ENCODE measurements at places on chromosomes 5 and 9. TPM values are rescaled to one million over a fixed set of nuclear protein-coding genes. Genes with fewer than 3 reads are reported as not detected.

Gene FAM200C
- 0.65 TPM for total RNA-seq

Gene TLX3
- total RNA-seq, result not detected

Gene FBXL7
- total RNA-seq, result not detected

Gene ANKRD20A1
- 1.9 TPM for total RNA-seq

Gene NUDT2
- total RNA-seq, result 31.0 TPM

Gene INSYN2B
- not detected for total RNA-seq

Gene FRMPD1
- total RNA-seq, result 0.03 TPM

Gene IRGM
- 0.96 TPM for total RNA-seq

Gene MARVELD2
- 0.32 TPM for total RNA-seq

DNA sequence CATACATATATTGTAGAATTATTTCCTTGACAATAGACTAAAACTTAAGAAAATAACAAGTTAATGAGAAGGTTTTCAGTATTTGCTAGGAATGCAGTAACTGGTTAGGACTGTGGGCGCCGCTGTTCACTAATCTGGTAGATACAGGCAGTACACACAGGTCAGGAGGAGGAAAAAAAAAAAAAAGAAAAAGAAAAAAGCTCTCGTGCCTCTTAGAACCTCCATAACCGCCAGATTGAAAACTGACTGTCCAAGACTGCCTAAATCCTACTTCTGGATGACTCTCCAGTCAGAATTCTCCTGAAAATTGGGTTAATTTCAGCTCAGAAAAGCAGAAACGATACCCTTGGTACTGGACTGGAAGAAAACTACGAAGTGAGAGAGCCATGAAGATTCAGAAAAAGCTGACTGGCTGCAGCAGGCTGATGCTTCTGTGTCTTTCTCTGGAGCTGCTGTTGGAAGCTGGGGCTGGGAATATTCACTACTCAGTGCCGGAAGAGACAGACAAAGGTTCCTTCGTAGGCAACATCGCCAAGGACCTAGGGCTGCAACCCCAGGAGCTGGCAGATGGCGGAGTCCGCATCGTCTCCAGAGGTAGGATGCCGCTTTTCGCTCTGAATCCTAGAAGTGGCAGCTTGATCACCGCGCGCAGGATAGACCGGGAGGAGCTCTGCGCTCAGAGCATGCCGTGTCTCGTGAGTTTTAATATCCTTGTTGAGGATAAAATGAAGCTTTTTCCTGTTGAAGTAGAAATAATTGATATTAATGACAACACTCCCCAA lies at the start of gene PCDHGA1:
Gene PCDHGA1, plus strand, starts transcription at position 216 of the 782 bp plus-strand sequence.
- no peak for DNase-seq
- peaks cover 23% of the 10 kb centered on the region for H3K27me3 ChIP-seq
- peaks cover 6% of the 10 kb centered on the region for H3K36me3 ChIP-seq
- H3K4me1 ChIP-seq, result peaks cover 11% of the 10 kb centered on the region

DNA sequence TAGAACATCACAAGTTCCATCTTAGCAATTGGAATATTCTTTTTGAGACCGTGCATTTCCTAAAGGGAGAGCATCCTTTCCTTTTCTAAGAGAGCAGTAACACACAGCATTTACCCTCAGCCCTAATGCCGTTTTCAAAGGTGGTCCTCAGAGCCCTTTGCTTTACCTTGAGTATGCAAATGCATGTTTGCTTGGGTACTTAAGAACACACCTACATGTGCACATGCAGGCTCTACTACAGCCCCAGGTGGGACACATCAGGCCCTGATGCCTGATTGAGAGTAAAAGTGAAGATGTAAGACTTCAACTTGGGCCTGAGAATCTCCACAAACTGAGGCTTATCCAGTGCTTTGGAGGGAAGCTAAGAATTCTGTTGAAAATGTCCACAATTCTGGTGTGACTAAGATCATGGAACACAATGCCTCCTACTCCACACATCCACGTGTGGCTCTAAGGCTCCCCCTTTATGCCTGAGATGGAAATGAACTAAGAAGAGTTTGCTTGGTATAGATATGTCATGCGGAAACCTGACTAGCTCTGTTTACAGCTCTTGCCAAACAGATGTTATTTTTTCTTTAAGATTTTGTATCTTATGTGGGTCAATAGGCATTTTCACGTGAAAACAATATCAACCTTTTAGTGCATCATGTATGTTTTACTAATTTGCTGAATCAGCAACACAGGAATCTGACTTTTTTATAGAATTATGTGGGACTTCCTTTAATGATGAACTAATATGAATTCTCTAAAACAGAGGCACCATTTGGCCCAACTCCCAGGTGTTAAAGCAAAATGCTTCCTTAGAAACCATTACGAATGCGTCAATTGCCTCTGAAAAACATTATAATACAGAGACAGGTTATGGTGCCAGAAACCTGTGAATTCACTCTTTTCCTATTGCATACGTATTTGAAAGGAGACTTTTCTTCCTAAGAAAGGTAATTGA lies 48.9 kb upstream of the SLC2A8 start:
- no peaks in the 10 kb centered on the region for H3K4me1 ChIP-seq
- H3K4me3 ChIP-seq, result no peak overlapping the region
- no peaks in the 10 kb centered on the region for H3K36me3 ChIP-seq
- H3K27ac ChIP-seq, result no peak overlapping the region
- no peak for DNase-seq
- H3K27me3 ChIP-seq, result peaks cover 16% of the 10 kb centered on the region

DNA sequence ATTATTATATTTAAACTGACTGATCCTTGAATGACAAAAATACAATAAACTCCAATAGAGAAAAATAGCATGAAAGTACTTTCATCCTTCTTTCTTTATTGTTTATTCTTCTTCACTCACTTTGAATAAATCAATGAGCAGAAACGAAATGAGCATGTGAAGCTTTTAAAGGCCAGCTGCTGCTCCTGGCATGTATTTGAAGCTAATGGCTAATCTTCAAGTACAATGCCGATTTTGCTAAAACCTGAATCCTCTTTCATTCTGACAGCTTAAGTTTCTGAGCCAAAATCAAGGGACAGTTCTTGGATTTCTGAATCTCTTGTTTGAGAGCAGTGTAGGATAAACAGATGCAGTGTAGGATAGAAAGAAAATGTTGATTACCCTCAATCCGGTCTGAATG lies 237.3 kb downstream of the CDH10 start:
- H3K4me1 ChIP-seq, result no peaks in the 10 kb centered on the region
- DNase-seq, result no peak
- no peaks in the 10 kb centered on the region for H3K36me3 ChIP-seq
- no peak overlapping the region for H3K4me3 ChIP-seq
- no peaks in the 10 kb centered on the region for H3K27me3 ChIP-seq

DNA sequence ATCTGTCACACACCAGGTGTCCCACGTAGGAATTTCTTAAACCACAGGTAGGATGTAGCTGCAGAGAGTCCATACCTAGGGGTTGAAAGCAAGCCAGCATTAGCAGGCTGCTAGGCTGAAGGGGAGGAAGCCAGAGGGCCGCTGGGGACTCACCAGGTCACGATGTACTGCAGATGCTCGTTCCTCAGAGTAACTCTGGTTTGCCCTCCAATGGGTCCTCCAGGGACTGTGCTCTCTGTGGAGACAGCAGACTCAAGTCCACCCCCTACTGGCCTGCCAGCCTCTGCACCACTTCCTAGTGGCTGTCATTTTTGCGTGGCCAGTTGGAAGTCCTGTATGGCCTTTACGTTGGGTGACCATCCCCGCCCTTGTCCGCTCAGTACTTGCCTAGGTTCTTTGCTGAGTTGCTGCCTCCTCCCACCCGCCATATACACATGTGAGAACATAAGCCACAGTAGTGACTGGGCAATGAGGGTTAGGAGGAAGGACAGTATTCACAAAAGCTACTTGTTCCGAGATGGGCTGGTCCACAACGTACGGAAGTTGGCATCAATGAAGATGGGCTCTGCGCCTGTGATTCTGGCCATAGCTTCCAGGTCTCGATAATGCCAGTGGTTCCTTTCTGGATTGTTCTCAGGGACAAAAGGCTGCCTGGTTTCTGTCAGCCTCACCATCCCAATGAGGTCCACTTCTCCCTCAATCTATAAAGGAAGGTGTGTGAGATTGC lies 4.1 kb downstream of the RPL7A start:
- H3K36me3 ChIP-seq, result peaks cover 54% of the 10 kb centered on the region
- H3K27me3 ChIP-seq, result peaks cover 2% of the 10 kb centered on the region
- peak overlapping the region; percentile 19 for H3K4me3 ChIP-seq

DNA sequence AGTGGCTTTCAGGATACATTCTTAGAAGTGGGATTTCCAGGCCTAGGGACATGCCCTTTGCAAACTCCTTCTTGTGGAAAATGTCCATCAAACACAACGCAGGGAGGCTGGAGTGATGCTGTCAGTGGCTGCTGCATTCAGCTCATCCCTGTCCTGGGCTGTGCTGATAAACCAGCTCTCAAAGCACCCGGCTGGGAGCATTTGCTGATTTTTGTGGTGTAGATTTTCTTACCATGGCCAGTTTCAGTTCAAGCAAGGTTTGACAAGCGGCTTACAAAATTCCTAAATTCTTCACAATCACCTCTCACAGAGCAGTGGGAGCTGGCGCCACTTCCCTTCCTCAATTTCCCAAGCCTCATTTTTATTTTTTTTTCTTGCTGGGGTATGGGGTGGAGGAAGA lies 28.2 kb downstream of the FAM163B start:
- no peaks in the 10 kb centered on the region for H3K4me1 ChIP-seq
- H3K27ac ChIP-seq, result no peak overlapping the region
- no peak overlapping the region for H3K4me3 ChIP-seq
- H3K27me3 ChIP-seq, result peaks cover 28% of the 10 kb centered on the region
- DNase-seq, result no peak

- H3K27me3 ChIP-seq, result no peaks in the 10 kb centered on the region
- H3K36me3 ChIP-seq, result no peaks in the 10 kb centered on the region
- H3K27ac ChIP-seq, result no peak overlapping the region
- no peaks in the 10 kb centered on the region for H3K4me1 ChIP-seq
Measured at GRCh38 chr9:133948561-133949485, 43.3 kb downstream of the VAV2 start.

DNA sequence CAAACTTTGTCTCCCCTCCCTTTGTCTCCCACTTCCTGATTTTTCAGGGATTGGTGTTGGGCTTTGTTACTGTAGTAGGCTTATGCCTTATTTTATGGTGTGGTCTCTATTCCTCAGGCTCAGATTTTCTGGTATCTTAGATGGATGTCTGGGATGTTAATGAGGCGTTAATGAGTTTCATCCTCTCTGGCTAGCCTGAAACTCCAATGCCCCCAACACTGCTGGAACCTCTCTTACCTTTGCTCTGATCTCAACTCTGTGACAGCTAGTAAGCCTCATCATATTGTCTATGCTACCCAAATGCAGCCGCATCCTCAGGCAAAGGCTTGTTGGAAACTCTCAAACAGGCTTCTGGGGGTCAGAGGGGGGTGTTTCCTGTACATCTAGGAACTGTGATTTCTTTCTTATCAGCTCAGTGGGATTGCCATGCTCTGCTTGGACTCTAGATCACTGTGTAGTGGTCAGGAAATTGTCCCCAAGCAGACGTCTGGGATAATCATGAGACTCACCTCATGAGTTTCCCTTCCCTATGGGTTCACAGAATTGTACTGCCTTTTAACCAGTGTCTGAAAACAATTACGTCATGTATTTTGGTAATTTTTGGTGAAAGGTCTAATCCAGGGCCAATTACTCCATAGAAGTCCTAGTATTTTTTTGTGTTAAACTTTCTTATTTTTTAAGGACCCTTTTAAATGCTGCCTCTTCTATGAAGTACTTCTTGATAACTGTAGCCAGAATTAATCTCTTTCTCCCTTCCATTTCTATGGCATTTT lies 88.8 kb upstream of the TRPC7 start:
- DNase-seq, result no peak
- no peak overlapping the region for H3K27ac ChIP-seq
- no peak overlapping the region for H3K4me3 ChIP-seq
- no peaks in the 10 kb centered on the region for H3K27me3 ChIP-seq

DNA sequence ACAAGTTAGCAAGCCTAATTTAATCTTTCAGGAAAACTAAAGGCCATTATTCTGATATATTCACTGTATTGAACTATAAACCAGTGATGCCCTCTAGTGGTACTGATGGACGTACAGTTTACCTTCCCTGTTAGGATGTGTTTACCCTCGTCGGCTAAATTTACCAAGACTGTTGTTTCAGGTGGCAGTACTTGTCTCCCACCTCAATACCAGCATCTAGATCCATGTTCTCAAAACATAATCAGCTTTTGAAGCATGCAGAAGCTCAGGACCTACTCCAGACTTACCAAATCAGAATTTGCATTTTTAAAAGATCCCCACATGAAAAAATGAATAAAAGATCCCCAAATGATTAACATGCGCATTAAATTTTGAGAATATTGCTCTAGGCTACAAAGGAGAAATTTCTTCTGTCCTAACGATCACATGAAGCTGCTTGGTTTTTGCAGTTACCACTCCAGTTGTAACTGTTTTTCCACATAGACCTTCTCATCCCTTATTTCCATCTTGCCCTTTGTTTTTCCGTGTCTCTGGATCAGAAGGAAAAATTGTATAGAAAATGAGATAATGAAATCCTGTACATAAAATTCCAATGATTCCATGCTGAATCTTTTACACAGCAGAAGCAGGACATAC lies 3.2 kb upstream of the BAAT start:
- no peak overlapping the region for H3K27ac ChIP-seq
- no peaks in the 10 kb centered on the region for H3K27me3 ChIP-seq
- DNase-seq, result no peak
- H3K4me3 ChIP-seq, result no peak overlapping the region
